ENCODE measurements at places on chromosomes 4 and X.

- DNase-seq, result no peak
Observed at GRCh38 chr4:169622566-169622965, 2.2 kb downstream of the CLCN3 start.

DNA sequence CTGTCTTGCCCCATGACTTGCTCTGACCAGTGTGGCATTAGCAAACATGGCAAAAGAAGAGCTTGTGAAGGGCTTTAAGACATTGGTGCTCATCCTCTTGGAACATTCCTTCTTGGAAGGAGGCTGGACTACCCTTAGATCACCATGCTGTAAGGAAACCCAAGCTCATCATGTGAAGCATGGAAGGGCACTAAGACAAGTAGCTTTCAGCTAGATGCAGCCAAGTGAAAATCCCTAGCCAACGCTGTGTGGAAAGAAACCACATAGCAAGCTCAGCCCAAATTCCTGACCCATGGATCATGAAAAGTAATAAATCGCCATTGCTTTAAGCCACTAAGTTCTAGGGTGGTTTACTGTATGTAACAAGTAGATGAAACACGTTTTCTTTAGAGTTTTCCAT lies 12.4 kb upstream of the PACRGL start:
- no peak for DNase-seq

DNA sequence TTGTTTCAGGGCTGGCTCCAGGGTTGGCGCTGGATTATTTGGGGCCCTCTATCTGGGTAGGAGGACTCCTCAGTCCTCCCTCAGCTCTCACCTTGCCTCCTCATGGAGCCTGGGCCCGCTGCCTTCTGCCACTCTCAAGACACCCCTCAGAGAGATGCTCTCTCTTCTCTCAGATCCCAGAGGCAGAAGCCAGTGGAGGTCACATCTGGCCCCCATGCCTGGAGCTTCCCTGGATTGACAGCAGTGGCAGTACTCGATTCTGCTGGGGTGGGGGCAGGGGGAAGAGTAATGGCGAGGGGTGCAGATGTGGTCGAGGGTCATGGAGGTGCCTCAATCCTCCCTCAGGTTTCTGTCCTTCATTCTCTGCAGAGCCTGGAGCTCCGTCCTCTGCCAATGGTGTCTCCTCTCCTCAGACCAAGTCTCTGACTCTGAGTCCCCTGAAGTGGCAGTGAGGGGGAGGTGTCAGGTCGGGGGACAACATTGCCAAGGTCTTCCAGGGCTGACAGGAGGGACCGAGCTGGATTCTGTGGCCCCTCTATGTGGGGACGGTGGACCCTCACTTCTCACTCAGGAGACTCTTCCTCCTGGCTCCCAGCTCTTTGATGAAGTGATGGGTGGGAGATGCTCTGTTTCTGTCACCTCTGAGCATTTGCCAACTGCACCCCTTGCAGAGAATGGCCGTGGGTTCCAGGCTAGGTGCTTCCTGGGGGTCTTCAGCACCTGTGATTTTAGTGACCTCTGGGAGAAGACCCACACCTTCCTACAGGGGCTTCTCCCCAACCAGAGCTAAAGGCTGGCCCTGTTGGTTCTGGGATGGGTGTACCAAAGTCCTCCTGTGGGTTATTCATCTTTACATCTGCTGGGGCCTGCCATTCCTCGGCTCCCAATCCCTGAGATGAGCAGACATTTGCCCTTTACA lies 10.9 kb upstream of the HSFX1 start:
- no peak for DNase-seq

GRCh38 chr4:165301833-165302232 lies 25.6 kb upstream of the MSMO1 start:
- DNase-seq, result no peak

- no peak for DNase-seq
Observed at GRCh38 chrX:7054219-7055216, 93.0 kb upstream of the STS start.

DNA sequence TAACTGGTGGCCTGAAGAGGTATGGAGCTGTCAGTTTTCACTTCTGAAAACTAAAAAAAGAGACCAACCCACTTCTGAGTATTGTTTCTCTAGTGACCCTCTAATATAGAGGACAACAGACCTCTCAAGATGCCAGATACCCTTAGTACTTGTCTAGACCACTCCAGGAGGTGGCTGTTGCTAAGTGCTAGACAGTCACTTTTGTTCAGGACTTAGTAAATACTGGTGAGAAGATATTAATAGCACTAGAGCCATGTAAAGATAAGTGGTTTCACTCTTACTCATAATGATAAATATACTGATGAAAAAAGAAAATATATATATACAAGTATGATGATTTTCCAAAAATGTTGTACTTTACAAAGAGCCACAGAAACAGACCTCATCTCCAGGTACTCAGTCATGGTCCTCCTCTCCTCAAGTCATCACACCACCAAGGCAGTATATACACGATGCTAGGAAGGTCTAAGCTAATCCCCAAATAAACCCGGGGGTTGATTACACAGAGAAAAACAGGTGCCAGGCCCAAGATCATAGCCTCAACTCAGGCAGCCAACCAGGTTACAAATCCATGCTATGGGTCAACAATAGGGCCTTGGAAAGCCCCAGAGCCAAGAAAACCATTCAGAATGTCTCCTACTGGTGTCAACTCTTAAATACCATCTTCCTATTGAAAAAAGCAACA lies 66.9 kb downstream of the ARHGEF9 start:
- DNase-seq, result no peak

DNA sequence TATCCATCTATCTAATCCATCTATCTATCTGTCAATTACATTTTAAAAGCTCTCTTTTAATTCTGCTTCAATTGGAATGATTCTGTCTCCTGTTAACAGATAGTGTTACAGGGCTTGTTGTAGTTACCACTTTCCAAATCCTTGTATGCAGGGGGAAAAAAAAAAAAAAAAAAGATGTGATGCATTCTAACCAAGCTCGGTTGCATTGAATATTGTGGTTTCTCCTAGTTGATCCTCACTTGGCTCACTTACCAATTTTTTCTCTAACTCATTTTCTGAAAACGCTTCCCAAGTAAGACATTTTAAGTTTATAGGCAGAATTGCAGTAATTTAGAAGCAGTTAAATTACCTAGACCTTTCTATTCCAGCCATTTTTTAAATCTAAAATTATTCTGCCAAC lies 327.9 kb upstream of the PITX2 start:
- no peak for DNase-seq

Measured in activated CD8-positive, alpha-beta memory T cell treated with anti-CD3 and anti-CD28 coated beads for 1 hour (primary cell).